ENCODE measurements at places on chromosomes 3 and 15.
A peak's percentile ranks its signal among the peaks of the same experiment; 100 is the strongest.

DNA sequence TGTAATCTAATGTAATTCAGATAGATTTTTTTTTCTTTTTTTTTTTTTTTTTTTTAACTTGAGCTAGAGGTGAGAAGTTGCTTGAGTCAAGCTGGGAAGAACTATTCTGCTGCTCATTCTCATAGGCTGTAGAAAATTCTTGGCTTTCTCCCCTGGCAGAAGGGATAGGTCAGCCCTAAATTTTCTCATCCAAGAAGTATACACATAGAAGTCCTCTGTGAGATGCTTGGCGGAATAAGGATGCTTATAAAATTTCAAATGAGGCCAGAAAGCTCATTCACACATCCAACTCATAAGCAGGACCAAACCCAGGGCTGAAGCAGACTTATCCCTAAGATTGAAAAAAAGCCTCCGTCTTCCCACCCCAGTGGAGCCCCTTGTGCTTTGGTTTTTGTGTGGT lies 572.5 kb downstream of the SQOR start:
- no peak for DNase-seq

DNA sequence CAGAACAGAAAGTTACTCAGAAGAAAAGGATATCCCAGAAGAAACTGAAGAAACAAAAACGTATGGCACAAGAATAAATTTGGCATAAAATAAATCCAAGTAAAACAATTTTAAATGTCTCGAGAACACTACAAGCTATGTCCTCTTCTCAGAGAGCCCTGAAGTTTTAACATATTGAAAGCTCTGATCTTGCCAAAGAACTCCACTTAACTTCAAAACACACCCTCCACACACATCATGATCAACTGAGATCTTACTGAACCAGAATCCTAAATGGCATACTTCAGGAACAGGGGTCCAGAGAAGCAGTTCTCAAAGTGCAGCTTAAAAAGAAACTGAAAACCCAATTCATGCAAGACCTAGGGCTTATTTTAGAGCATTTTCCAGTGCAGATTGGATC lies 194.3 kb downstream of the MAGI1 start:
- no peak for DNase-seq

- no peak for DNase-seq
Observed at GRCh38 chr3:31321620-31322019, 211.1 kb upstream of the STT3B start.

- no peak for DNase-seq
Observed at GRCh38 chr15:66740802-66741201, 38.8 kb downstream of the SMAD6 start.

GRCh38 chr3:38597502-38598060 lies 51.9 kb downstream of the SCN5A start:
- no peak for DNase-seq

DNA sequence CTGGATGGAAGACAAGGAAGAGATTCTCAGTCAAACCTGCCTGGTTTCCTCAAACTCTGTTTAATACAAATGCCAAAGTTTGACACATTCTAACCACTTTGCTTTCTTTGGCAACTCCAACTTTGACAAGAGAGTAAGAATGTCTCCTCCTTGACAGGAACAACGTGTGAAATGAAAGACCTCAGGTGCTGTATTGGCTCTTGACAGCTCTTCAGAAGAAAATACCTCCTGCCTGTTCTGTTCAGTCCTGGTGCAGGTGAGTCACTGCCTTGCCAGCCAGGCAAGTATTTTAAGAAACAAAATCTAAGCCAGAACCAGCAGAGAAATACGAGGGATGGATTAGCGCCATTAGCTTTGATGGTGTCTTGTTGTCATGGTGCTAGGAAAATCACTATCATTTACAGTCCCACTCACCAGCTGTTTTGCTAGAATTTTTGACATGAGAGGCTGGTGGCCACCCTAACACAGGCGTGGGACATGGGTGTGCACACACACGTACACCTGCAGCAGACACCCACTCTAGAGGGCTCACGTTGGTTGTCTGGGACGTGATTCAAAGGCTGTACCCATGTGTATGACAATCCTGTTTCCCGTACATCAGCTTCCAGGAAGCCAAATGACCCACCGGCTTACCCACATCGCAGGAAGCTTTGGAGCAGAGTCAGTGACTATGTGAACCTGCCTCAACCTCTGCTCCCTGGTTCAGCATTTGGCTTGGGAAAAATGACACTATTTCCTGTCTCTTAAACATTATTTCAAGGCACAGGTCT lies 60.4 kb downstream of the CCNL1 start:
- no peak for DNase-seq

DNA sequence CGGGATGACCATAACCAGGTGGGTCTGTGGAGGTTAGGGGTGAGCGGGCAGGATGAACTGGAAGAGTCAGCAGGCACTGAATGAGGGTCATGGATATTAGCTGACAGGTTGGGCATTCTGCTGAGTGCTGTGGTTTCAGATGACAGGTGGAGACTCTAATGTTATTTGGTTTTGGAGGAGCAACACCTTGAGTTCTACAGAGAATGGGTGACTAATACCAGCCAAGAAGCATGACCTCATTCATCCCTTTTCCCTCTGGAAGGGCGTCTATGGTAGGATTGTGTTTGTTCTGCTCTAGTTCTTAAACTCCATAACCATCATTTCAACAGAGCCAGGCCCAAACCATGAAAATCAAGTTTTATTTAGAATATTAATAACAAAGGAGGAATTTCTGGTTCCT lies 550.7 kb upstream of the LMCD1 start:
- DNase-seq = no peak

DNA sequence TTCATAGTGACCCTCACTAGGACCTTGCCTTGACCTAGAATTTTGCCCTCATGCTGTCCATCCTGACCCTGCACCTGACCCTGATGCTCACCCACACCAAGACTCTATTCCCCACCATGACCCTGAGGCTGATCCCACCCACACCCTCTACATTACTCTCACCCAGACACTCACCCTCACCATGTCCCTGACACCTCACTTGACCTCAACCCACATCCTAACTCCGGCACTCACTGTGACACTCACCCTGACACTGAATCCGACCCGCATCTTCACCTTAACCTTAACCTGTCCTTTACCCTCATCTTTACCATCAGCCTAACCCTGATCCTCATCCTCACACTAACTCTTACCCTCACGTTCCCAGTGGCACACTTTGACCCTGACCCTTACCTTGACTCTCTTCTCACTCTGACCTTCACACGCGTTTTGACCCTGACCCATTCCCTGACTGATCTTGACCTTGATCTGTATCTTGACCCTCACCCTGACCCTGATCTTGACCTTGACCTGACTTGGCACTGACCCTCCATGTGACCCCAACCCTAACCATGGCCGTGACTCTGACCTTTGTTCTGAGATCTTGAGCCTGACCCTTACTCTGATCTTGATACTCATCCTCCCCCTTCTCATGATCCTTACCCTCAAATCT lies 22.2 kb upstream of the SLC25A26 start:
- DNase-seq = no peak

GRCh38 chr3:108031895-108032294 lies 58.9 kb downstream of the CD47 start:
- DNase-seq = no peak

- DNase-seq = no peak
Observed at GRCh38 chr3:127606981-127607595, 8.9 kb downstream of the MCM2 start.

DNA sequence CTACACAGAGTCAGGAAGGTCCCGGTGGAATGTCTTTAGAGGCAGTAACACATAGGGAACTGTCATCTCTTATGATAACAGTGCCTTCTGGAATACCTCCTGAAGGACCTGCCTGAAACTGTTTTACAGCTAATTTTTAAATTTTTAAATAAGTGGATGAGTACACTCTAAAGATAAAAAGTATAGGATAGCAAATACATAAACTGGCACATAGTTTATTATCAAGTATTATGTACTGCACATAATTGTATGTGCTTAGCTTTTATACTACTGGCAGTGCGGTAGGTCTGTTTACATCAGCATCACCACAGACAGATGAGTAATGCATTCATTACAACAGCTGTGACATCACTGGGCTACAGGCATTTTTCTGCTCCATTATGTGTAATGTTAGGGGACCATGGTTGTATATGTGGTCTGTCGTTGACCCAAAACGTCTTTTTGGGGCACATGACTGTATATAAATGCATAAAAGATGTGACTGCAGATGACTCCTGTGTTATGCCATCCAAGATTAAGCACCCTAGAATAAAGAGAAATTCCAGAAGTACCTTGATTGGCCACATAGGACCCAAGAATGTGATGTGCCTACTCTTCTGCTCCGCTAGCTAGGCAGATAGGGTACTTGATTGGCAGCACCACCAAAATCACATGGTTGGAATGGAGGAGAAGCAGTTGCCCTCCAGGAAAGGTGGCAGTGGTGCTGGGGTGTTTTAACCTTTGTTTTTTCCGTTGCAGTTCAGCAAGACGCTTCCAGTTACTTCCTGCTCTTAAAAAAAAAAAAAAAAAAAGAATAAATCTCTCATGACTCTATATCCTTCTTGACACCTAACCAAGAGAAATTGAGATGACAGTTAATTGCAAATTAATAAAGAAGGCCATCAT lies 3.3 kb downstream of the VPS8 start:
- peak; percentile 39 for DNase-seq

GRCh38 chr15:39628144-39628508 lies 47.2 kb downstream of the THBS1 start:
- no peak for DNase-seq

- no peak for DNase-seq
Observed at GRCh38 chr15:58980351-58980939, 7.0 kb upstream of the RNF111 start.

GRCh38 chr3:18937574-18937973 lies 210.7 kb upstream of the KCNH8 start:
- no peak for DNase-seq

- DNase-seq = no peak
Observed at GRCh38 chr3:167051421-167051820, 328.7 kb downstream of the ZBBX start.

DNA sequence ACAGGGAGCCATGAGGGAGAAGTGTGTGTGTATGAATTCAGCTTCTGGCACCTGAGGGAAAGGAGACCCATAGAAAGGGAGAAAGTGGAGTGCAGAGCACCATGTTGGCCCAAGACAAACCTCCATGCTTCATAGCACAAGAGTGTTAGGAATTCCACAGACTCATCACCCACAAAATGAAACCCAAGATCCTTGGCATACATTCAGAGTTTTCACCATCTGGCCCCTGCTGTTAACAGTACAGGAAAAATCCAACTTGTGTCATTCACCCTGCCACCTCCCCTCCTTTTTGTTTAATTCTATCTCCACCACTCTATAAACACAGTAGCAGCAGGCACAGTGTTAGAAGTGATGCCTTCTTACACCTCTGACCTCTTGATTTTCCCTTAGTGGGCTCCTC lies 60.0 kb upstream of the MNS1 start:
- DNase-seq = no peak

DNA sequence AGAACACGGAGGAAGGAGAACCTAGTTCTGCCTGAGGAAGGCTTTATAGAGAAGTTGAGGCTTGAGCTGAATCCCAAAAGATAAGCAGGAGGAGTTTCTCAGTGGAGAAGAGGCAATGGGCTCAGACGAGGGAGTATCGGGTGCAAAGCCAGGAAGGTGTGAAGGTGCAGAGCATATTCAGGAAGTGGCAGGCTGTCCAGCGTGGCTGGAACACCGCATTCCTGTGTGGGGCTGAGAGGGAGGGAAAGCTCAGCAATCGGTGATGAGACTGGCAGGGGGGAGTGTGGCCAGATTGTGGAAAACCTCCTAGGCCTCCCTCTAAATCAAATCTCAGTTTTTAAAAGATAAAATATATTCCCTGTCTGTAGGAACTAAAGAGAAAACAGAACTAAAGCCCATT lies 63.0 kb downstream of the ARHGAP31 start:
- DNase-seq = no peak

GRCh38 chr15:85977586-85977985 lies 102.1 kb upstream of the AGBL1 start:
- no peak for DNase-seq

- DNase-seq = no peak
Observed at GRCh38 chr3:153855772-153856171, 265.4 kb upstream of the ARHGEF26 start.

DNA sequence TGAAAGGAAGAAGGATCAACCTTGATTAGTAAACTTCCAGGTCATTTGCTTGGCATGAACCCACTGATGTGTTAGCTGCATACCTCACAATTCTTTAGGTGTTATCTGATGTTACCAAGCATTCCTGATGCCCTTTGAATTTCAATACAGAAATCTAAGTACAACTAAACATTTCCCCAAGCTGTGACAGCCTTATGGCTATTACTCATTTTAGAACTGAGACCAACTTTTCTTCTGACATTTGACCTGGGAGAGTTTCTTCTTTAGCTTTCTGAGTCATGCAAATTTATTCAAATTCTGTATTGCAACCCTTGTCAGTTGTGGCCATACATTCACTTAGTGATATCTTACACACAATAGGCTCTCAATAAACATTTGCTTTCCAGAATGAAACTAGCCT lies 124.3 kb downstream of the TIGIT start:
- no peak for DNase-seq

DNA sequence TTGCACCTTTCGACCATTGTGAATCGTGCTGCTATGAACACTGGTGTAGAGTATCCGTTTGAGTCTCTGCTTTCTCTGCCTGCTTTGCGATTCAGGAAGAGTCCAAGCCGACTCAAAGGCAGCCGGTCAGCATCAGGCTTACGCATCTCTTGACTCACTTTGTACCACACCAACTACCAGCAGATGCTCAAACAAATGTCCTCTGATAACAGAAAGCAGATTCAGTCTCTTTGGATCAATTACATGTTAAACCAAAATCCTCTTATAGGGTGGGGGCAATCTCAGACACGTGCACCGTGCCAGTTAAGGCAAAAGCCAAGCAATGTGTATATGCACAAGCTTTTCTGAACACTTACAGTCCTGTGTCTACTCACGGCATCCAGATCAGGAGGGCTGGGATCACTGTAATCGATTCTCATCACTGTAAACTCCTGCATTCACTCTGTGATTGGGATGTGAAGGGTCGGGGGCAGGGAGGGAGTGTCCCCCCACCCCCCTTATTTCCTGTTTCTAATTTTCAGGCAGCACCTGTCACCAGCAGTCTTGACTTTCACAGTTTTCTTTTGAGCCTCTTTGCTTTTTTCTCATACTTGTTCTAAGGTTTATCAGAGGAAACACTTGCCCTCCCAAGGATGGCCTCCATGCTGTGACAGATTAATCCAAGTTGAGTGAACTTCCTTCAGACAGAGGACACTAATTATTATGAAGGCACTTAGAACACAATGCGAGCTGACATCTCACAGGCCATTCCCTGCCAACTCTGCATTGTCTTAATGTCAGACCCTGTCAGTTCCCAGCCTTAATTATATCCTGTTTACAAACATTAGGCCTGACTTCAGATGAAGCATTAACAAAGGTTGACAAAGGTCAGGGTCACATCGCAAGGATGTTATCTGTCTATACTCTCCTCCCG lies 153.5 kb downstream of the MECOM start:
- no peak for DNase-seq

DNA sequence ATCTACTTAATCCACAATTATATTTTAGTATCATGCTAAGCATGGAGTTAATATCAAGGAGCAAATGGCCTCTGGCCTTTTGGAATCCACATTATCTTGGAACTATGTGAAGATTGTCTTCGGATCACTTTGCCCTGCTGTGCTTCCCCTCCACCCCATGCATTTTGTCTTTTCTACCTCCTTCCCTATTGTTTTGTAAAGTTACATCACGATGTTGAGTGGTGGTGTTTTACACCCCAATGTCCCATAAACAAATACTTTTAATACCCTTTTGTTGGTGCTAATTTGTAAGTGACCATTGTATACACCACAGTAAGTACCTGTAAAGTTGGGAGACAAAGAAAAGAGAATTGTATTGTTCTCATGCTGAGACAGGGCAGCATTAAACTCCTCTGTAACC lies 258.4 kb upstream of the ZNF717 start:
- DNase-seq = no peak

GRCh38 chr3:160987982-160988964 lies 116.9 kb downstream of the B3GALNT1 start:
- DNase-seq = no peak
